GM04503 (cell line): ENCODE measurements at places on chromosomes 5 and 9.

DNA sequence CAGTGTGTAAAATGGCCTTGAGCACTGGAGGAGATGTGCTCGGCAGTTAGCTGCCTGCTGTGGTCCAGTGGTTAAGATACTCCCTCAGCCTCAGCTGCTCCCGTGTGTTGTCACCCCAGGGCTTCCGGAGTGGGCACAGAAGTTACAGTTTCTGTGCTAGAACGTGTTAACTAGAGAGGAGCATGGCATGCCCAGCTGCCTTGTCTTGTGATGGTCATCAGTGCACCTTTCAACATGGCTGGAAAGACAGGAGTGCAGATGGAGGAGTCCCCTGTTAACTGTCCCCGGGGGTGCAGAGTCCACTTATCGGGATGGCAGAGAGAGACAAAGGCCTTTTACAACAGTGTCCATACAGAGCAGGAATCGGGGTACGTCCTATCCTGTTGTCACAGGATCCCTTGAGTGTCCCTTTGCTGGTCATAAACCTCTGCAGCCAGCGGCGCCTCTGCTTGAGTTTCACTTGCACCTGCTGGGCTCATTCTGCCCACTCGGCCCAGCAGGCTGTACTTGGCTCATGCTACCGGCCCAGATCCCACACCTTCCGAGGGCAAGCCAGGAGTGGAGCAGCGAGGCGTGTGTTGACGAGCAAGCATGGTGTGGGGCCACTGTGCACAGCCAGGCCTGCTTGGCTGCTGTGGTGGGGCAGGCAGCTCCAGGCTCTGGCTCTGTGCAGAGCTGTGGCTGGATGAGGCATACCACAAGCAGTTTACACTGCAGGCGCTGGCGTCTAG, 112.6 kb downstream of the EHMT1 start:
- DNase-seq: no peak

DNA sequence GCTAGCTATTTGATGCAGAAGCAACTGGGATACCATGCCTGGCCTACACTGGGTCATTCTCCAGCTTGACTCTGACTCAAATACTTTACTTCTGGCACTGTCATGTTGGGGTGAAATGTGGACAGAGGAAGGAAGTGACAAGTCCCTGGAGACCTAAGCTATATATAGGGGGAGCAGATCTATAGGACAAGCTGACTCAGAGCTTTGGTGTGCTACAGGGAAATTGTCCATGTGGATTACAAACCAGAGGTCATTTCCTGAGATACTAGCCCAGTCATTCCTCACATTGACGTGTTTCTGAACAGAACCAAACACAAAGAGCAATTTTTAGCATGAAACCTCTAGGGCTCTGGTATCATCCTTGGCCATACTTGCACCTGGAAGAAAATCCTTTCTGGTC, 531.6 kb upstream of the CLINT1 start:
- DNase-seq: no peak

GRCh38 chr9:33024126-33024965, 727 bp upstream of the DNAJA1 start:
- no peak for DNase-seq

GRCh38 chr5:43192558-43193180, 644 bp downstream of the NIM1K start:
- no peak for DNase-seq

GRCh38 chr5:38598994-38599617, 42.7 kb upstream of the LIFR start:
- DNase-seq: no peak

GRCh38 chr9:38257626-38258215, 134.8 kb upstream of the ALDH1B1 start:
- no peak for DNase-seq

DNA sequence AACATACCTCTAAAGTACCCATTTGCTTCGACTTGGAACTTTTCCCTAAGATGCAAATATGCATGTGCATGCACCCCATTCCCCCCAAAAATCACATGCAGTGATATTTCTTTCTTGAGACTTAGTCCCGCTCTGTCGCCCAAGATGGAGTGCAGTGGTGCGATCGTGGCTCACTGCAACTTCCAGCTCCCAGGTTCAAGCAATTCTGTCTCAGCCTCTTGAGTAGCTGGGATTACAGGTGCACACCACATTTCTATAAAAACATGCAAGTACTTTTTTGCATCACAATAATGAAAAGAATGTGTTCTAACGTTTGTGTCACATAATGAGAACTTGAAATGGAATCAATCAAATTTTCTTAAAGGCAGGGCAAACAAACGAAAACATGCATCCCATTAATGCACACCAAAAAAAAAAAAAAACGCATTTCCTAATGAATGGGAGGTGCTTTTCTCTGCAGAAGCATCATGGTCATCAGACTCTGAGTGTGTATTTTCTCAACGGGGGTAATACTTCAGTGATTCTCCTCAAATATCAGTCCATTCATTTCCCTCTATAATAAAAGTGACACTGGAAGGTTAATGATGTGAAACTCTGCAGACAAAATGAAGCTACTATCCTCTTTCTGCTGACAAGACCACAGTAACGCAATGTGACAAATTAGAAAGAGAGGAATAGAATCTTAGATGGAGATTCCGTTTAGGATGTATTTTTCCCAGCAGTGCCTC, 389.4 kb downstream of the CTNND2 start:
- no peak for DNase-seq

- no peak for DNase-seq
Observed at GRCh38 chr5:36535378-36535777, 71.0 kb upstream of the SLC1A3 start.

DNA sequence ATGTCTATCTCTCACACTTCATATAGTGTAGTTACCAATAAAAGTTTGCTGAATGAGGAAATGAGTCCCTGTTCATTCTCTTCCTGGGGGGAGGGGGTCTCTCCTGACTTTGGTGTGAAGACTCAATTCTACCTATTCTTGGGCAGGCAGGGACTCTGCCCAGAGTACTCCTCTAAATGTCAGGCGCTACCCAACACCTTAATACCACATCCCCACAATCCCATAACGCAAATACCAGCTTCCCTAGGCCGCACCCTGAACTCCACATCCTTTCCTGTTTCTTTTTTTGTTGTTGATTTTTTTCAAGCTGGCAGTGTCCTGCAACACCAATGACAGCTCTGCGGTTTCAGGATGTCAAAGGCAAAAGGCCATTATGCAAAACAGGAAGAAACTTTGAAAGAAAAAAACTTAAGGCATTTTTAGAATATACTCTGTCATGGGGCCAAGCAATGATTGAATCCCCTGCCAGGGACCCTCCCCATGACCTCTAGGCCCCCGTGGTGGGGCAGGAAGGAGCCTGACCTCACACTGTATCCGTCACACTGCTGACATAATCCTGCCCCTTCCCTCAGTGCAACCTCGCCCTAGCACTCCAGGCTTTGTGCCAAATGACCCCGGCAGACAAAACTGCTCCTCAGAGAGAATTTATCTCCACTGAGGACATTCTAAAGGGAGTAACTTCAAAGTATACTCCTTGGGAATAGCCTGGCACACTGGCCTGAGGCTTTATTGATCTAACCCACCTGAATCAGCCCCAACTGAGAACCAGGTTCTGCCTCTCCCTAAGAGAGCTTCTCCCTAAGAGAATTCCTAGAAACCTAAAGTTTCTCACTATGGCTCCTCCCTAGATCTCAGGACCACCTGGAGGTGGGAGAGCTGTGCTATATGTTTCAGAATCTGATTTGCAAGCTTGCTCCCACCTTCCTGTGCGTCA, 8.0 kb downstream of the B4GALT1 start:
- DNase-seq: no peak

DNA sequence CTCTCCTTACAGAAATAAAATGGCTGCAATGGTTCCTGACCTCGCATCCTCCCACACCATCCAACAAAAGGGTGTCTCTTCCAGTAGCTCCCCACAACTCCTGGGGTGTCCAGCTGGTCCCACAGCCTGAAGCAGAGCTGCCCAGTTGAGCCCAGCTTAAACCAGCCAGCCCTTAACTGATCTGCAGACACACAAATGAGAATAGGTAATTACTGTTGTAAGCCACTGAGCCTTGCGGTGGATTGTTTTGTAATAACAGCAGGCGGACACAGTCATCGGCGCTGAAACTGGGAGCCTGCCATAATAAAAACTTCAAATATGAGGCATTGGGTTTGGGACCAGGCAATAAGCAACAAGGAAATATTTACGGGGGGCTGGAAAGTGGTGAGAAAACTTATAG, 10.4 kb upstream of the ZBTB43 start:
- no peak for DNase-seq

- DNase-seq: no peak
Observed at GRCh38 chr5:108660291-108660690, 87.4 kb upstream of the FER start.

- DNase-seq: no peak
Observed at GRCh38 chr5:90000351-90000750, 409.2 kb downstream of the CETN3 start.

GRCh38 chr9:98851730-98852459, 44.4 kb downstream of the GALNT12 start:
- no peak for DNase-seq

DNA sequence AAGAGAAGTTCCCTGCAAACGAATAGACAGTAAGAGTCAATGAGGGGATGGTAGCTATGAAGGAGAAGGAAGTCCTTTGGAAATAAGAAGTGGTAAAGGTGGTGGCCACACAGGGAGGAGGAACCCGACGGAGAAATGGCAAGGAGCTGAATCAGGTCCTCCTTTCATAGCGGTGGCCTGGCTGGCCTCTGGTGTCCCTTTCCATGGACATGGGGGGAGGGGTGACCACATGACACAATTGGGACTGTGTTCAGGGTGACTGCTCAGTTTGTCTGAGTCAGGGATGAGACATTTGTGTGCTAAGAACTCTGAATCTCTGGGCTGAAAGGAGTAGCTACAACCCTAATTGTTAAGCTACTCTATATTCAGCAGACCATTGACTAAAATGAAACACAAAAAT, 28.7 kb upstream of the TIMD4 start:
- DNase-seq: no peak

- no peak for DNase-seq
Observed at GRCh38 chr5:72468024-72468423, 39.2 kb downstream of the ZNF366 start.

GRCh38 chr5:66870708-66871107, 274.5 kb downstream of the MAST4 start:
- no peak for DNase-seq

DNA sequence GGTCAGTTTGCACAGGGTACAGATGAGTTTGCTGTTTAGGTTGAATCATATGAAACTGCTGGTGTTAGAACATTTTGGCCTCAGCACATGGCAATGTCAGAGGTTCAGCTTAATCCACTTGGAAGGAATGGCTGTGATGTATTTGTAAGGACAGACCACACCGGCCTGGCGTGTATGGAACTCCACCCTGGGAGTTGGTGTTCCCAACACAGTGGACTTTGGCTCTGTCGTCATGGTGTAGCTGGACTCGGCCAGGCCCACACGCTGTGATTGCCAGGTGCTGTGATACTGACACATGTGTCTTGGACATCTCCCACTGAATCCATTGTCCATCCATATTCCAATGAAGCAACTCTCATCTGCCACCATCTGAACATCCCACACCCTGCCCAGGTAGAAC, 90.3 kb downstream of the ZNF618 start:
- no peak for DNase-seq

- no peak for DNase-seq
Observed at GRCh38 chr9:71147368-71147767, 25.9 kb upstream of the TRPM3 start.

GRCh38 chr9:7467186-7467585, 332.4 kb downstream of the DMAC1 start:
- no peak for DNase-seq

- no peak for DNase-seq
Observed at GRCh38 chr9:38705917-38706316, 14.0 kb downstream of the FAM240B start.

GRCh38 chr9:120901755-120902568, 24.6 kb downstream of the TRAF1 start:
- DNase-seq: no peak

GRCh38 chr9:126665644-126666035, 51.9 kb downstream of the LMX1B start:
- DNase-seq: no peak

- DNase-seq: no peak
Observed at GRCh38 chr5:116045821-116046220, 13.5 kb downstream of the ARL14EPL start.

DNA sequence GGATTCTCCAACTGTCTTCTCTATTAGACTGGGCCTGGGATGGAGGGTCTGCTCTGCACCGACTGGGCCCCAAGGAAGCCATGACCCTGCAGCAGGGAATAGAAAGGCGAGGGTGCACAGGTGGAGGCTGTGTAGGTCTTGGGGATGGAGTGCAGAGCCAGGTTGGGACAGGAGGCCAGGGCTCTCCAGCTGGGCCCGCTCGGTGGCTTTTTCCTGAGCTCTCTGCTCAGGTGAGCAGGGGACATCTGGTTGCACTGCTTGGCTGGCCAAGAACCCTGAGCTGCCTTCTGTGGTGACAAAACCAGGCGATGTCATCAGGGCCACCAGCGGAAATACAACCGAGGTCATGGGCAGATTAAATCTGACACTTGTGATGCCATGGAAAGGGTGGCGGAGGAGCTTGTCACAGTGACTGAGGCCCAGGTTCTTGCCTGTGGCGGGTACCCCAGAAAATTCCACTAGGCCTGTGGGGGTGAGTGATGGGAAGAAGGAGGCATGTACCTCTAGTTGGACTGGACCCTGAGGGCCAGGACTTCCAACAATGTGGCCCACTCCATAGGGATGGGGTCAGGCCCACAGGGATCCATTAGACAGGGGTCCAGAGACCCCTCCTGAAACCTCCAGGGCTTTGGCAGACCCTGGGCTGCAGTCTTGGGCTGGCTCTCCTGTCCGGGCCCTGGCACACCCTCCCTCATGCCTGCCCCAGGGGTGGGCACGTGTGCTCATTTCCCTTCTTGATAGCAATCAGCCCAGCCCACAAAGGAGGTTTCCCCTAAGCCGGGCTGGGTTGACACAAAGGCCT, 4.4 kb upstream of the IL3 start:
- no peak for DNase-seq

- no peak for DNase-seq
Observed at GRCh38 chr9:33455945-33456344, 8.6 kb upstream of the AQP3 start.

GRCh38 chr5:180098991-180099732, 27.6 kb upstream of the RNF130 start:
- DNase-seq: no peak

GRCh38 chr5:4628645-4629385, 511.3 kb upstream of the ADAMTS16 start:
- DNase-seq: no peak

DNA sequence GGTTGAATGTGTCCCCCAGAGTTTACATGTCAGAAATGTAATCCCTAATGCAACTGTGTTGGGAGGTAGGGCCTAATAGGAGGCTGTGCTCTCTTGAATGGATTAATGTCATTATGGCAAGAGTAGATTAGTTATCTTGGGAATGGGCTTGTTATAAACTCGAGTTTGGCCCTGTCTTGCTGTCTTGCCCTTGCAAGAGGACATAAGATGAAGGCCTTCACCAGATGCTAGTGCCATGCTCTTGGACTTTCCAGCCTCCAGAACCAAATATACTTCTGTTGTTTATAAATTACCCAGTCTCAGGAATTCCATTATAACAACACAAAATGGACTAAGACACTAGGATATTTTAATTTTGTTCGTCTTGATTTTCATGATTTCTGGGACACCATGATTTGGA, 5.4 kb downstream of the PIK3R1 start:
- DNase-seq: no peak
